ENCODE measurements at places on chromosomes 16 and 17.

DNA sequence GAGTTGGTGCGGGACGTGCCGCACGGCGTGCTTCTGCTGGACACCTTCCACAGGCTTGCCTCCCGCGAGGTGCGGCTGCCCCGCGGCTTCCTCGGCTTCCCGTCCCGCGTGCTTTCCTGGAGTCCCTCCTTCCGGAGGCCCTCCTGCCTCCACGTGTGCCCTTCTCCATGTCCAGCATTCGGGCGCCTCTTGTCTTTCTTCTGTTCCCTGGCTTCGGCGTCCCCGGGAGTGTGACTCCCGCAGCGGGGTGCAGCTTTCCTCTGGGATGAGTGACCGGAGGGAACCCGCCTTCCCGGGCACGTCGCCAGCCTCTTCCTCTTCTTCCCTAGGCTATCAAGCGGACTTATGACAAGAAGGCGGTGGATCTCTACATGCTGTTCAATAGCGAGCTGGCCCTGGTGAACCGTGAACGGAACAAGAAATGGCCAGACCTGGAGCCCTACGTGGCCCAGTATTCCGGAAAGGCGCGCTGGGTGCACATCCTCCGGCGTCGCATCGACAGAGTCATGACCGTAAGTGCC is 23.0 kb downstream of the DNAH2 start:
- DNase-seq = no peak

- no peak for DNase-seq
Observed at GRCh38 chr17:49360796-49361128, 1.3 kb downstream of the ZNF652 start.

DNA sequence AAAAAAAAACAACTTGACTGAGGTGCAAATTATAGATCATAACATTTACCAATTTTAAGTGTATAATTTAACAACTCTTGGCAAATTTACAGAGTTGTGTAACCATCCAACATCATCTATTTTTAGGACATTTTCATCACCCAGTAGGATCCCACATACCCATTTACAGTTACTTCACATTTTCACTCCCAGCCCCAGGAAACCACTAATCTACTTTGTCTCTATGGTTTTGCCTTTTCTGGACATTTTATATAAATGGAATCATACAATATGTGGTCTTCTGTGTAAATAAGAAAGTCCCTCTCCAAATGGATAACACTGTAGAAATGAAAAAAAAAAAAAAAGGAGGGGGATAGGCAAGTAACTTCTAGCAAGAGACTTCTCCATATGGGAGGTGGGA is 26.1 kb upstream of the XYLT1 start:
- DNase-seq = no peak

GRCh38 chr17:7313890-7314718 is 1.1 kb downstream of the GPS2 start:
- DNase-seq = no peak

DNA sequence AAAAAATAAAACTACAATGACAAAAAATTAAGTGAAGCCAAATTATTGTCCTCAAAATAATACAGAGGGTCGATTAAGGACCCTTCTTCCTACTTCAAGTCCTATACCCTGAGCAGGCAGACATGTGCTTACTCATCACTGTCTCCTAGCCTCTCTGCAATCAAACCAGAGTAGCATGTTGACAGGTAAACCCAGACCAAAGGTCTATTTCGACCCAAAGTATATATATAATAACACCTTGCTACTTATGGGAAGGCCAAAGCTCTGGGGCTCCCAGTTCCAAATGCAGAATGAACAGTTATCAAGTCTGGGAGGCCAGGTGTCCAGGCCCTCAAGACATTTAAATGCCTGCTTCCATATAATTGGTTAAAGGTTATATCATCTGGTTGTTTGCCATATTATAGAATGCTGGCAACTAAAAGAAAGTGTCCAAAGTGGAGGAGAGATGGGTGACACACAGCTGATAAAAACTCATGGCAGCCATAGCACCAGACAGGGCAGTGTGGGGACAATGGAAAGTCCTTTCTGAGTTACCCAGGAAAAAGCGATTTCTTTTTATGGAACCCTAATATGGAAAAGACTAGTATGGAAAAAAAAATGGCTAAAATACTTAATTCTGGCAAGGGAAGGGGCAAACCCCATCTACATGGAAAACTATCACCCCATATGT is 53.6 kb downstream of the N4BP1 start:
- no peak for DNase-seq

DNA sequence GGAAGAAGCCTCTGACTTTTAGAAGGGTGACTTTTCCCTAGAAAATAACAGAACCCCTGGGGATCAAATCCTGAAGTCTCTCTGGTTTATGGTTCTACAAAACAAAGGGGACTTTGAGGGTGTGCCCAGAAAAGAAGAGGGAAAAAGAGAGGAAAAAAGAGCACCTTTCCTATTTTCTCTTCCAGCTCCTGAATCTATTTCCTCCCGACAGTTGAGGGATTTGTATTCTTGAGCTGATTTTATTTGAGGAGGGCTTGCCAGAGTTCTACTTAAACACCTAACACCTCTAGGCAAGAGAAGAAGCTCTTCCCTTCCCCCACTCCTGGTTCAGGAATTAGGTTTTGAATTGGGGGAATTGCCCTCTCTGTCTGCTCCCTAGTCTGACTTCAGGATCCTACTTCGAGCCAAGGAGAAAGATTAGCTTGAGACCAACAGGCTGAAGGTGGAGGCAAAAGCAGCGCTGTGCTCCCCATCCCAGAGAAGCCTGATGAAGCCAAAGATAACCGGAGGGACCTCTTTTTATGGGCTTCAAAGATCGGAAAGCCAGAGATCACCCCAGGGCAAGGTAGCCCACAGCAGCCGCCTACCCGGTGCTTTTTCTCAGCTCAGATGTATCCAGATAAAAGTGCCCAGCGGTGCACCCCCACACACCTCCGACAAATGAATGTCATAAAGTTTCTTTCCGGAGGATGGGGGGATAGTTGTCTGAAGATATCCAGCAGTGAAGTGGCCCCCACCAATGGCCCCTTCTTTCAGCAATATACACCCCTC is 796 bp downstream of the HOXB3 start:
- no peak for DNase-seq

- no peak for DNase-seq
Observed at GRCh38 chr17:19551165-19551564, 17.5 kb downstream of the SLC47A1 start.

DNA sequence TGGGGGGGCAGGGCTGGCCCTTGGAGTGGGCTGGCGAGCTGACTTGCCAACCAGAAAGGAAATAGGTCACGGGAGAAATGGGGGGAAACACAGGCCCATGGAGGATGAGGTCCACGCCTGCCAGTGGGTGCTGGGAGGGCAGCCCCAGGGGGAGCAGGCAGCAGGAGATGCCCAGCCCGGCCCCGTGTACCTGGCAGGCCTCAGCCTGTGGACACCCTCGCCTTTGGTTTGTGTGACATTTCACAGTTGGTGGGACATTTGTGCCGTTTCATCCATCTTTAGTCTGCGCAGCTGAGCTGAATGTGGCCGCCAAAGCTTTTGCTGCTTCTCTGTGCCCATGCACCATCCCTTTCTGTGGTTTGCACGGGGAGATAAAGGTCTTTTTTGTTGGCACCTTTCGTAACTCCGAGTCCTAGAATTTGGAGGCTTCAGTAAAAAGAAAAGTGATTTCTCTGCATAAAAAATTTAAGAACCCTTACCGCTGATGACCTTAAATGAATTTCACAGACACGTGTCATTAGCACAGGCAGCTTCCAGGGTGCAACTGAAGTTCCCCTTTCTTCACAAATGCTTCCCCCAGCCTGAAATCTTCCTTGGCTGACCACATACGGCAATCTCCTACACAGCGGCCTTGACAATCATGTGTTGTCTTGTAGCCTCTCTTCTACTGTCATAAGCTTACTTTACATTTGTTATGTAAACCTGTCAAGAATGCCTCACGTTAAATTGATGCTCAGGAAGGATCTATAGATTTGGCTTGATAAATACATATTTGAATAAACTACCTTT is 193.6 kb downstream of the RPTOR start:
- DNase-seq = no peak

DNA sequence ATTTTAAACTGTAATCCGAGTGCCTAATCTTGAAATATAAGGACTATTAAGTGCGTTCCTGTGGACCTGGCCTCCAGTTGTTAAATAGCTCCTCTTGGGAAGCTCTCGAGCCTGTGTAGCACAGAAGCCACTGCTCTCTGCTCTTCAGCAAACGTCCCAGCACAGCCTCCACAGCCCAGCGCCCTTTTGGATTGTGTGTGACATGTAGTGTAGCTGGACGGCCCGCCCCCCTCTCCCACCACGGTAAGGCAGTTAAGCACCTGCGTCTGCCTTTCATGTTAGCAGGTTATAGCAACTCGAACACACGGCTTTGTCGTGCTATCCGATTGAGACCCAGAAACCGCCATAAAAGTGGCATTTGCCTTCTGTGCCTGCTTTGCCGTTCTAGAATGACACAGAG is 79.2 kb upstream of the CHMP6 start:
- DNase-seq = no peak

GRCh38 chr17:10776381-10776780 is 27.5 kb downstream of the TMEM238L start:
- DNase-seq = no peak

GRCh38 chr17:75639771-75640555 is 6.7 kb downstream of the SMIM5 start:
- no peak for DNase-seq

GRCh38 chr17:36864827-36865430 is 72.3 kb upstream of the LHX1 start:
- no peak for DNase-seq

- DNase-seq = no peak
Observed at GRCh38 chr16:84597931-84598351, 19.9 kb downstream of the COTL1 start.
